ENCODE measurements at places on chromosomes 2 and 18. TPM values are rescaled to one million over a fixed set of nuclear protein-coding genes. Genes with fewer than 3 reads are reported as not detected.

GRCh38 chr2:148719941-148720436, 75.4 kb downstream of the EPC2 start:
- no peaks in the 10 kb centered on the region for H3K4me1 ChIP-seq
- no peaks in the 10 kb centered on the region for H3K36me3 ChIP-seq
- no peaks in the 10 kb centered on the region for H3K27me3 ChIP-seq
- H3K4me3 ChIP-seq = no peak overlapping the region
- H3K27ac ChIP-seq = peak overlapping the region; percentile 32
- DNase-seq = peak; percentile 52

DNA sequence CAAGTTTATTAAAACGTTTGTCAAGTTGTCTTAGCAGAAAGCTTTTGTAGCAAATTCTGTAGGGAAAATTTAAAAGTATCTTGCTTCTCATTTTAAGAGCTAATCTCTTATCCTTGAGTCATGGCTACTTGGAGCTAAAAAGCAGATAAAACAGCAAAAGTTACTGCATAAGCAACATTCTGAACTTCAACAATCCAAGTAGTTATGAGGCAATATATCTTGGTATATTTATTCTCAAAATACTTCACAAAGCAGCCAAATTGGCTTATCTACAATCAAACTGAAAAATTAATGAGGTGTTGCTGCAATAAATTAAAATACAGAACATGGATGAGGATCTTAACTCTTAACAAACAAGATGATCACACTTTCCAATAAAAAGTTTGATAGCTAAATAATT, 306.5 kb downstream of the PIEZO2 start:
- no peaks in the 10 kb centered on the region for H3K36me3 ChIP-seq
- no peaks in the 10 kb centered on the region for H3K4me1 ChIP-seq
- no peak overlapping the region for H3K27ac ChIP-seq
- no peaks in the 10 kb centered on the region for H3K27me3 ChIP-seq
- no peak for DNase-seq
- H3K4me3 ChIP-seq = no peak overlapping the region

DNA sequence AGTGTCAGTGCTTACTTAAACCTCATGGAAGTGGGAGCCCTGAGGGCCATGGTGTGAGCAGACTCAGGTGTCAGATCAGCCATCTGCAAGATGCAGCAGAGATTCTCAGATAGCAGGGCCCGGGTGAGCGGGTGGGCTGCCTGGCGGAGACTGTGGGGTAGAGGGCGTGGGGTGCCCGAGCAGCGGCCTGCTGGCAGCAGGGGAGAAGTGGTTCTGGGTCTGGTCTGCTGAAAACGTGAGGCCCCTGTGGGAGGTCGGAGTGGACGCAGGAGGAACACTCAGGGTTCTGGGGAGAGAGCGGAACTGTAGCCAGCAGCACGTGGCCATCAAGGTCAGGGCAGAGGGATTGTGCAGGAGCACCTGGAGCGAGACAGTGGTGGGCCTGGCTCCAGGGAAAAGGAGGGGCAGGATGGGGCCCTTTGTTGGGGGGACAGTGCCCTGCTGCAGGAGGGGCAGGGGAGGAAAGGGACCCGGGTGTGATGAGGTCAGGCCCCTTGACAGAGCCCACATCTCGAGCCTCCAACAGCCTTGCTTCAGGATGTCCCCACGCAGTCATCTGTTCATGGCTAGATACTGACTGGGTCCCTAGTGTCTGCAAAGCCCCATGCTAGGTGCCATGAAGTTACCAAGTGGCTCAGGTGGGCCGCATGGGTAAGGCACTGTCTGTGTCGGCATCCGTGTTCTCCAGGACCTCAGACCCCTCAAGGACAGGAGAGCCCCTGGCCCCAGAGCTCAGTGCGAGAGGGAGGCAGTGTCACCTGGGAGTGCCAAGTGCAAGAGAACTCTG, 2.7 kb upstream of the ESPNL start:
- DNase-seq = no peak
- H3K4me1 ChIP-seq = no peaks in the 10 kb centered on the region
- H3K4me3 ChIP-seq = no peak overlapping the region

DNA sequence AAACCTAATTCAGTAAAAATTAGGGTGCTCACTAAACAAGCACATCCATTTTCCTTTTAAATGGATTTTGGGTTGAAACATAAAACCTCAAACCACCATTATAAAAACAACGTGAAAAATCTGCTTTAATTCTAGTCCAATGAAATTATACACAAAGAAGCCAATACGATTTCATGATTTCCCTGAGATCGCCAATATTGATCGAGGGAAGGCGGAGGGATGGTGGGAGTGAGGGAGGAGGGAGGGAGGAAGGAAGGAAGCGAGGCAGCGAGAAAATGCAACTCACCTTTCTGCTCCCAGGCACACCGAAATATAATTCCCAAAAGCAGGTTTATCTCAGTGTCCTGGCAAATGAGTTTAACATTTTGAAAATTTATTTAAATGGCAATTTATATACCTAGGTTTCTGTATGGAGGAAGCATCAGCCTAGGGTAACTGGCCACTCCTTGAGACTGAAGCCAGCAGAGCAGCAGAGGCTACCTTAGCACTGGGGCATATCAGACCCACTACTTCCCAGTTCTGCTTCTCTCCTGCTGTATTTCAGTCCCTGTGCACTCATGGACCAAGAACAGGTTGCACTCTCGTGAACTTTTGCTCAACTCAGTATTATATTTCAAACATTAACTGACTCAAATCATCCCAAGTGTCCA, 2.3 kb upstream of the ONECUT2 start:
- peaks cover 90% of the 10 kb centered on the region for H3K27me3 ChIP-seq
- H3K27ac ChIP-seq = no peak overlapping the region
- no peak for DNase-seq
- H3K36me3 ChIP-seq = no peaks in the 10 kb centered on the region

GRCh38 chr18:29962579-29962978, 1080.0 kb downstream of the DSC3 start:
- H3K4me3 ChIP-seq = no peak overlapping the region
- no peaks in the 10 kb centered on the region for H3K4me1 ChIP-seq
- no peaks in the 10 kb centered on the region for H3K36me3 ChIP-seq
- DNase-seq = no peak
- no peaks in the 10 kb centered on the region for H3K27me3 ChIP-seq
- no peak overlapping the region for H3K27ac ChIP-seq

GRCh38 chr2:121429119-121429903, 101.4 kb upstream of the RNU4ATAC start:
- no peak overlapping the region for H3K27ac ChIP-seq
- peaks cover 58% of the 10 kb centered on the region for H3K36me3 ChIP-seq
- no peak for DNase-seq
- H3K4me1 ChIP-seq = no peaks in the 10 kb centered on the region
- no peak overlapping the region for H3K4me3 ChIP-seq
- no peaks in the 10 kb centered on the region for H3K27me3 ChIP-seq

GRCh38 chr2:136764452-136765255, 691 bp upstream of the THSD7B start:
- no peaks in the 10 kb centered on the region for H3K36me3 ChIP-seq
- H3K4me3 ChIP-seq = peak overlapping the region; percentile 36
- H3K27me3 ChIP-seq = peaks cover 27% of the 10 kb centered on the region
- no peak overlapping the region for H3K27ac ChIP-seq

DNA sequence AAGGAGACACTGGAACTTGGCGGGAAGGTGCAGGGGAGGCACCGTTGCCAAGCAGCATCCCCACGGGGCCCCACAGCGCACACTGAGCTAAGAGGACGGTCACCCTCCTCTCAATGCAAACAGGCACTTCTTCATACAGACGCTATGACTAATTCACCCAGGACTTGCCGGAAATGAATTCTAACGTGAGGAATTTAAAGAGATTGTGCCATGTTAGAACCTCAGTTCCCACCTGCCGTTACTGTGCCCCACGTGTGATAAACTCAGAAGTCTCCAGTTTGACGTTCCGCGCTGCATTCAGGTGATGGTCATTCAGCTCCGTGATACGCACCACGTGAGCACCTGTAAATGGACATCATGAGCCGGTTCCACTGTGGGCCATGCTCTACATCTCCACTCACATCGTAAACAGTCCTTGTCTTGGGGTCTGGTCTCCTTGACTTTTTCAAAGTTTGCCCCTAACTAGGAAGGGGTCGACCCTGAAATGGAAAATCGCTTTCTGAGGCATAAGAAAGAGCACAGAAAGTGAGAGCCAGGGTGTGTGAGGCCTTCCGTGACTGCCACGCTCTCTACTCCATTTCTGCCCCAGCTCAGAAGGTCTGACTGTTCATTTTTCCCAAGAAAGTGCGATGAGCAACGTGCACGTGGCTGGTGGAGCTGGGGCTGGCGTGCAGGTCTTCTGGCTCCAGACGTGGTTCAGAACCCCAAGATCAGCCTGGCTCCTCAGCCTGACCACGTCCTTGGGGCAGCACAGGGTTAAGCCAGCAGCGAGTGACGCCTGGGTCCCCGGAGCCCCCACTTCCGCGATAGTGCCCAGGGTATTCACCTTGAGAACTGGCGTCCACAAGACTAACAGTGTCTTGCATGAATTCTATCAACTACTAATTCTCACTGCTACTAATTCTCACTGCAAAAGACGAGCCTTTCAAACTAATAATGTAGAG, 35.1 kb downstream of the TMEM18 start:
- no peaks in the 10 kb centered on the region for H3K36me3 ChIP-seq
- H3K4me1 ChIP-seq = no peaks in the 10 kb centered on the region
- H3K4me3 ChIP-seq = no peak overlapping the region
- DNase-seq = peak; percentile 41

DNA sequence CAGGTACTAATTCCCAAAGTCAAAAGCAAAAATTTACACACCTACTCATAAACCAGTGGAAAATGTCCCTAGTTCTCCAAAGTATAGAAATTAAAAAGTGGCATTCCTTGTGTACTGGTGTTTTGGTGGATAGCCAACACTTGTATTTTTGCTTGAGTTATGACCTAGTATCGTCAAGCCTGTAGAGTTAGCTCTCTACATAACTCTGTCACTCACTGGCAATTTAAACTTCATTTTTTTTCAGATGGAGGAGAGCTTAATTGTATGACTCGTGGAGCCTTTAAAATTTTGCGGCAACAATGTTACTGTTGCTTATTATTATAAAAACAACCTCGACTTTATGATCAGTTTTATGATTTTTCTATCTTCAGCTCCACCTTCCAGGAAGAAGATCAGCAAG, 58.7 kb downstream of the ITGB6 start:
- no peak overlapping the region for H3K4me3 ChIP-seq
- no peaks in the 10 kb centered on the region for H3K36me3 ChIP-seq
- no peaks in the 10 kb centered on the region for H3K4me1 ChIP-seq

- no peaks in the 10 kb centered on the region for H3K36me3 ChIP-seq
- no peaks in the 10 kb centered on the region for H3K27me3 ChIP-seq
Measured at GRCh38 chr2:167987558-167987957, 259.8 kb downstream of the STK39 start.

DNA sequence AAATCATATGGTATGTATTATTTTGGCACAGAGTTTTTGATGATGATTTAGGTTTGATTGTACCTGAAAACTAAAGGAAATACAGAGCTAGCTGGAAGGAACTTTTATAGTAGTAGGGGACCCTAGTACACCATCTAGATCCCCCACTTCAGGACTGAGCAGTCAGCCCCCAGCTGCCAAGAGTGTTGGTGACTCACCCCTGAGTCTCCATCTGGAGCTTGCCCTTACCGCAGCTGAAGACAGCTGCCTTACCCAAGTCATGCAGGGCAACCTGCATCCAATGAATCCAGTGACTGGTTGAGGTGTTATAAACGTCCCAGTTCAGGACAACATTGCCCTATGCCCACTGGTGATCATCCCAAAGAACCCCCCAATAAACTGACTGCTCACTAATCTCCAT, 15.3 kb downstream of the PMS1 start:
- DNase-seq = no peak
- H3K27ac ChIP-seq = peak overlapping the region; percentile 25
- H3K36me3 ChIP-seq = no peaks in the 10 kb centered on the region
- no peaks in the 10 kb centered on the region for H3K27me3 ChIP-seq

GRCh38 chr2:73176205-73176880, 26.0 kb upstream of the NOTO start:
- H3K4me1 ChIP-seq = peaks cover 26% of the 10 kb centered on the region
- peaks cover 71% of the 10 kb centered on the region for H3K27me3 ChIP-seq
- peak overlapping the region; percentile 39 for H3K4me3 ChIP-seq
- DNase-seq = peak; percentile 69
- H3K36me3 ChIP-seq = no peaks in the 10 kb centered on the region

- H3K27me3 ChIP-seq = no peaks in the 10 kb centered on the region
- no peak for DNase-seq
- H3K27ac ChIP-seq = no peak overlapping the region
- H3K4me1 ChIP-seq = no peaks in the 10 kb centered on the region
Measured at GRCh38 chr2:39947294-39948015, 168.4 kb upstream of the THUMPD2 start.

DNA sequence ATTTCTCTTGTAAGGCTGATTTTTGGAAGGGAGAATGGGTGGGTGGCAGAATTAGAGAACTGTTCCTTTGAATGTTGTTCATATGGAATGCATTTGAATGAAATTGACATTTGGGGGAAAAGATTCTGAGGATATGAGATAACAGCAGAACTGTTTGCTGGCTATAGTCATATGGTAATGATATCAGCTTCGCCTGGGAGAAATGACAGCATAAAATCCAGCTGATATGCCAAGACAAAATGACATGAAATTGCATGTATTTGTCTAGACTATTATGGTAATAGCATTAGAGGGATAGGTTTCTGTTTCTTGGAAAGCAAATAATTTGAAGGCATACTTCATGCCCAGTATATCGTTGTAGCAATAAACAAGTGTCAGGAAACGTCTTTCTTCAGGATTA, 150.8 kb upstream of the SPATS2L start:
- no peaks in the 10 kb centered on the region for H3K36me3 ChIP-seq
- no peak overlapping the region for H3K27ac ChIP-seq
- no peaks in the 10 kb centered on the region for H3K4me1 ChIP-seq
- no peaks in the 10 kb centered on the region for H3K27me3 ChIP-seq

DNA sequence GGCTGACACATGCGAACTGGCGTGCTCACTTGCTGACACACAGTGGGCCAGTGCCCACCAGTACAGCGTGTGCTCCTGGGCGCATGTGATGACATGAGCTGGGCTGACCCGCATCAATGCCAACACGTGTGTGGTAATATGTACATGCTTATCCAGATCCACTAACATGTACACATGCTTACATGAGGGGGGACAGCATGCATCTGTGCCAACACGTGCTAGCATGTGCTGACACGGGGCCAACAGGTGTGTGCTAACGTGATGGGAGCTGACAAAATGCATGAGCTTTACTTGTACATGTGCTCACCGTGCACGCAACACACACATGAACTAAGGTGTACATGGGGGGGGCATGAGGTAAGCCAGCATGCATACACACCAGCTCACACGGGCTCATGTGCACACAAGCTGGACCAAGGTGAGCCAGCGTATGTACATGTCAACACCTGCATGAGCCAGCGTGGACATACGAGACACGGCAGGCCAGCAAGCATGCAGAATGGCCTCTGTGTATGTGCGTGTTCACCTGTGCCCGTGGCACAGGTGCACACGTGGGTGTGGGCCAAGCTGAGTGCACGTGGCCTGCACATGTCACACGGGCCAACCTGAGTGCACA, 28.5 kb downstream of the GPC1 start:
- H3K27me3 ChIP-seq = no peaks in the 10 kb centered on the region
- peak; percentile 60 for DNase-seq
- no peak overlapping the region for H3K27ac ChIP-seq
- no peaks in the 10 kb centered on the region for H3K4me1 ChIP-seq
- no peak overlapping the region for H3K4me3 ChIP-seq
- H3K36me3 ChIP-seq = no peaks in the 10 kb centered on the region

NYAP2 gene
- not detected for total RNA-seq

PPM1B gene
- total RNA-seq = 46.2 TPM

GALM gene
- total RNA-seq = 20.2 TPM

DPP10 gene
- total RNA-seq = 3.6 TPM

LTBP1 gene
- total RNA-seq = 63.7 TPM

NEUROD1 gene
- total RNA-seq = not detected

DUSP19 gene
- total RNA-seq = 4.2 TPM

ELAC1 gene
- 5.7 TPM for total RNA-seq
